ENCODE measurements at places on chromosomes 3 and 15.

DNA sequence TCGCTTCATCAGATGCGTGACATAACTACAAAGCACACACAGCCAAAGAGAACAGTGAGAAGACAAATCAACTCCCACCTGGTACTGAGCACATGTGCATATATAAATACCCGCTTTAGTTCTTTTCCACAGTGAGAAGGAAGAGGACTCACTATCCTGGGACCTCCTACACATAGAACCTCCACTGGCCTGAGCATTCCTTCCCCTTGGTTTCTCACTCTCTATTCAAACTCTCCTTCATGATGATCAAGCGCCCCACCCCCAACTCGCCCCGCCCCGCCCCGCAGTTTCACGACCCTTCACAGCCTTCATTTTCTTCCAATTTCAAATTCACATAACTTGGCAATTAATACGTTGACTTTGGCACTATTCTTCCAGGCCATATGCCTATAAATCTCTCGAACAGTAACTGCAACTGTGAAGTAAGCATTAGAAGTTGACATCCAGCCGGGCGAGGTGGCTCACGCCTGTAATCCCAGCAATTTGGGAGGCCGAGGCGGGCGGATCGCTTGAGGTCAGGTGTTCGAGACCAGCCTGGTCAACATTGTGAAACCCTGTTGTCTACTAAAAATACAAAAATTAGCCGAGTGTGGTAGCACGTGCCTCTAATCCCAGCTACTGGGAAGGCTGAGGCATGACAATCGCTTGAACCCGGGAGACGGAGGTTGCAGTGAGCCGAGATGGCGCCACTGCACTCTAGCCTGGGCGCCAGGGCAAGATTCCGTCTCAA is 1.1 kb downstream of the RPS17 start:
- no peak for DNase-seq

- no peak for DNase-seq
Observed at GRCh38 chr3:127324076-127324475, 36.2 kb upstream of the PRR20G start.

GRCh38 chr3:42660898-42661297 is 7.4 kb downstream of the ZBTB47 start:
- DNase-seq, result no peak

- DNase-seq, result no peak
Observed at GRCh38 chr3:153628591-153628990, 466.6 kb downstream of the RAP2B start.

DNA sequence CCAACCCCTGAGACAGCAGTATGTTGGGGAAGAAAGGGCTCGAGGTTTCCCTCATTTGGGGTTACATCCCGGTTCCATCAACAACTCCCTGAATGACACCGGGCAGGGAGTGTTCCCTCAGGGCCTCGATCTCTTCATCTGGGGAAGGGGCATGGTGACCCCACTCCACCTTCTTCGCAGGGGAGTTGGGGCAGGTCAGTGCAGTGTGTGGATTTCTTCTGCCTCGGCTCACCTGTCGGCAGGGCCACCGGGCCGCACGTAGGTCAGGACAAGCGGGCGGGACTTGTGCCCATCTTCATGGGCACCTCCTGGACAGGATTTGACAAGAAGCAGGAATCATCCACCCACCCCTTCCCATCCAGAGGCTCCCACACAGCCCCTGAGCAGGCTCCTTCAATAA is 17.4 kb downstream of the GRIP2 start:
- no peak for DNase-seq

DNA sequence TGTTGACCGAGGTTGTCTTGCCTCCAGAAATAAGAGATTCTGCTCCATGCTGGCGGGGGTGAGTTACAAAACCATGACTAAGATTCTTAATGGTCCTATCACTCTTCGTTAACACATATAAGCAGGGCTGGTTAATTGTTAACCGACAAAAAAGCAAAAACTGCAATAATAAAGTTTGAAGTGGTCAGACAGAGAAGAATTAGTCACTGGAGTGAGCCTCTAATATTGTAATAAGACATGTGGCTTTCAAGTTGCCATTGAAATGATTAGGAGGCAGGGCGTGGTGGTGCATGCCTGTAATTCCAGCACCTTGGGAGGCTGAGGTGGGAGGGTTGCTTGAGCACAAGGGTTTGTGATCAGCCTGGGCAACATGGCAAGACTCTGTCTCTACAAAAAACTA is 78.4 kb upstream of the NR2F2 start:
- DNase-seq, result no peak

DNA sequence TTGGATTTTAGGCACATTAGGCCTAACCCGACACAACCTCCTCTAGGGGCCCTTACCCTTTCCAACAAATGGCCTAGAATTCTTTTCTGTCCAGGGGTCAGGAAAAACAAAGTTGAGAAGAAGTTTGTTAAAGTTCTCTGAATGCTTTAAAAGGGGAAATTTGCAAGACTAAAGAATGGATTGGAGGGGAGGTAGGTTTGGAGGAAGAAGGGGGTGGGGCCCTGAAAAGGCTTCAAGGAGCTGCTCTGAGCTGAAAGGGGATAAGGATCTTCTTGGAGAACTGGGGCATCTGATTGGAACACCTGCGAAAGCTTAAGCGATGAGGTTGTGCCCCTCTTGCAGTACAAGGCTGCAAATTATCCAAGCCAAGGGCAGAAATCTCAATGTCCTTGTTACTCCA is 3.9 kb upstream of the SENP2 start:
- DNase-seq, result no peak

DNA sequence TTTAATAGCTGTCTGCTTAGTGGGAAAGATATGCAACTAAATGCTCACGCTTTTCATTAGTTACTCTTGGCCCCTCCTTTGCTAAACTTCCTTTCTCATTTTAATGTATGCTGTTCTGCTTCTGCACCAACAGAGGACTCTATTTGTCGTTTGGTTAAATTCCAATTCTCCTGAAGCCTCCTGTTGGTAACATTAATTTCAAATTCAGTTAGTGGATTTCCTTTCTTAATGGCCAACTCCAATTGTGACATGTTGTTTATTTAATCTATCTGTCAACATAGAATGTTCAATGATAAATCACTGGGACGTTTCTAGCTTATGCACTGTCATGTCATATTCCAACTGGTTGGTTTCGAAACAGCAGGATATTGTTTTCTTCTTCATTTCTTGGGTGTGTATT is 467.4 kb upstream of the BCHE start:
- no peak for DNase-seq

DNA sequence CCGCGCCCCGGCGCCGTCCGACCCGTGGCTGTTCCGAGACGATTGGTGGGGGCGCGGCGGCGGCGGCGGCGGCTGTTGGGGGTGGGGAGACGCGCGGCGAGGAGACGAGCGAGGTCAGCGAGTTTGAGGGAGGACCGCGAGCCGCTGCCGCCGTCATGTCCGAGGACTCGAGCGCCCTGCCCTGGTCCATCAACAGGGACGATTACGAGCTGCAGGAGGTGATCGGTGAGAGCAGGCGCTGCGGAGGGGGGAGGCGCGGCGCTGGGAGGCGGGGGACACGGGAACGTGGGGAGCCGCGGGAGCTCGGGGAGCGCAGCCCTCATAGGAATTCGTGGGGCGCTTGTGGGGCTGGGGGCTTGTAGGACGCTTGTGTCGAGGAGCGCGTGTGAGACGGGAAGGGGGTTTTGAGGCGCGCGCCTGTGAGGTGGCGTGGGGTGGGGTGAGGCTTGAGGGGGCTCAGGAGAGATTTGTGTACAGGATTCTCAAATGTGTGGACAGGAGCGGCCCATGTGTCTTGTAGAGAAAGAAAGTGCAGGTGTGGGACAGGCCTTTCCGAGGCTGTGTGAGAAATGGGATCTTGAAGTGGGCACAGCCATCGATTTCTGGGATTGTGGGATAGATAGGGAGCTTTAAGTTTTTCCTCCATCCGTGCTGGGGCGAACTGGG is 518 bp downstream of the OXSR1 start:
- no peak for DNase-seq

- DNase-seq, result no peak
Observed at GRCh38 chr3:131447349-131447748, 55.4 kb downstream of the MRPL3 start.

- DNase-seq, result no peak
Observed at GRCh38 chr3:178901204-178901603, 170.4 kb downstream of the ZMAT3 start.

- DNase-seq, result no peak
Observed at GRCh38 chr3:98884675-98885371, 16.7 kb downstream of the DCBLD2 start.

GRCh38 chr3:83434880-83435587 is 1523.8 kb upstream of the CADM2 start:
- DNase-seq, result no peak

- no peak for DNase-seq
Observed at GRCh38 chr3:47003461-47004368, 24.2 kb downstream of the NBEAL2 start.

DNA sequence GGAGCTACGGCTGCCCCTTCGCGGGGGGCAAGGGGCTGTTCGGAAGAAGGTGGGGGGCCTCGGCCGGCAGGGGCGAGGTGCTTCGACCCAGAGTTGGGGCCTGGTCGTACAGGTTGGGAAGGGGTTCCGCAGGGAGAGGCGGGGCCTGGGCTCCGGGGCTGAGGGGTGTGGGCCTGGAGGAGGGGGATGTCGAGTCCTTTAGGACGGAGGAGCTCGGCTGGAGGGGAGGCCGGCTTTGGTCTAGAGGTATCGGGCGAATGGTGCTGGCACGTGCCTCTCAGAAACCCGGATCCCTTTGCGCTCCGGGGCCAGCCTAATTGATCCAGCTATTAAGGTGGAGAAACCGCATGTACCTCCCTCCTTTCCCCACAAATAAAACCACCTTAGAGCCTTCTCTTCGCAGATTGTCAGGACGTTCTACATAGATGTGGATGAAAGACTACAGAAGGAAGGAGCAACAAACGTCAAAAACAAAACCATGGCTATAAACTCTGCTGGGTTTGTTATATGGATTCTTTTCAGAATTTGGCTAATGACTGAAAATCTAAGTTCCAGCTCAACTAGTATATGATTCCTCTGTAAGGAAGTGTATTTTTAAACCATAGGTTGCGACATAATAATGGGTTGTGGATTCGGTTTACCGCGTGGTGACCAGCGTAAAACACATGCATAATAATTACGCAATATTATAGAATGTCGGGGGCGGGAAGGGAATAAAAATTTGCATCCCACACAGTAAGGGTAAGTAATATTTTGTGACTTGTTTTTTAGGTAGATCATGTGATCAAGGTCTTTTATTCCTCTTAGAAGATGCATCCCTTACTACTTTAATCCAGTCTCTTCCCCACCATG is 644 bp upstream of the NGLY1 start:
- no peak for DNase-seq

DNA sequence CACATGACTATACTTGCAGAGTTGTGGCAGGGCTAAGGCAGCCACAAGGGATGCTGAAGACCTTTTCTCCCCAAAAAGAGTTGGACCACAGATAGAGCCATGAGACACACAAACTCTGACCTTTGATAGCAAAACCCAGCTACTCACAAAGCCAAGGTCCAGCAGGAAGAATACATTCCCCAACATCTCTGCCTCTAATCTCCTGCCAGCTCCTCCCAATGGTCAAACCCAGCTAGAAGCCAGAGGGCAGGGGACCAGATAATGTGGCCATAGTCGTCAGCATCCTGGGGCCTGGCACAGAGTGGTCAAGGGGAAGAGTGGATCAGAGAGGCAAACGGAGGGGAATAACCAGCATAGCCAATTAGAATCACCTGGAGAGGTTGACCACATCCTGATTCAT is 28.2 kb downstream of the SLC6A1 start:
- no peak for DNase-seq

DNA sequence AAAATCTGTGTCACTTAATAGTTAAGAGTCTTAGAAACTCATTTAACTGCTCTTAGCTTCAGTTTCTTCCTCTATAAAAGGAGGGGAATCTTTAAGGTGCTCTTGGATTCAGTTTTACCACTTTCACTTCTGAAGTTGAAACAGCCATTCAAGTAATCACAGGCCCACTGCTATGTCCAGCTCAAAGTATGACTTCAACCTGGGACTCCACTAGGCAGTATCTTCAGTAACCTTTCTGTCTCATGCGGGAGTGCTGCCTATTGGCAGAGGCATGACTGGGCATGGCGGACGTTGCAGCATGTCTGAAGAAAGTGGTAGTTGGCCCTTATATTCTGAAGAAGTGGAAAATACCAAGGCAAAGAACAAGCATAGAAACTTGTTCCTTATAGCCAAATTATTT is 92.3 kb downstream of the DHX30 start:
- no peak for DNase-seq

DNA sequence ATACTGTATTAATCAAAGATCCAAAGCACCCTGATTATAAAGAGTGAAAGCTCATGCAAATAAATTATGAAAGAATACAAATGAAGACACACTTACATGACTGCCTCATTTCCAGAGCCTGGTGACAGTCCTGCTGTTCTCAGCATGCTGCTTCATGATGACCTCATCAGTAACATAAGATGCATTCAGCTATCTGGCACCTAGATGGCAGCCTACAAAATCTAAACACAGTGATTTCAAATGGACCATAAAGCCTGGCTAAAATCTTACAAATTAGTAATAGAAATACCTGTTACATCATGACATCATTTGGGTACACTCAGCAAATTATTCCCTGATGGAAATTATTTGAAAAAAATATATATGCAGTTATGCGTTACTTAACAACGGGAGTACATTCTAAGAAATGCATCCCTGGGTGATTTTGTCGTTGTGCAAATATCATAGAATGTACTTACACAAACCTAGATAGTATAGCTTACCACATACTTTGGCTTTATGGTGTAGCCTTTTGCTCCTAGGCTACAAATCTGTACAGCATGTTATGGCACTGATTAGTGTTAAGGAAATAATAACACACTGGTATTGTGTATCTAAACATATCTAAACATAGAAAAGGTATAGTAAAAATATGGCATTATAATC is 207.2 kb downstream of the EPHA3 start:
- DNase-seq, result no peak

DNA sequence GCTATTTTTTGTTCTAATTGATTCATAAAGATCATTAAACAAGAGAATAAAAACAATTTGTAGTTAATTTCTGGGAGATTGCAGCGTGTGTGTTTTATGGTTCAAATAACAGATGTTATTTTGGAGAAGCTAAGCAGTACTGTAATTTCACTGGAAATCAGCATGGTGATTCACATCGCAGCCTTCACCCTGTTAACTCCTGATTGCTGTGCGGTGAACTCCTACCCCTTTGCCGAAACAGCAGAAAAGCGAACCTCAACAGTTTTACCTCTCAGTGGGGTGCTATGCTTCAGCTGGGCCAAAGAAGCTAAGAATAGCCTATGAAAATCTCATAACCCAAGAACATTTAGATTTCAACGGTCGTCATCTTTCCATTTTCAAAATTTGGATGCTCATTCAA is 441.5 kb upstream of the RARB start:
- no peak for DNase-seq

- DNase-seq, result no peak
Observed at GRCh38 chr3:128395500-128396162, 71.1 kb downstream of the DNAJB8 start.

- DNase-seq, result no peak
Observed at GRCh38 chr3:165522386-165522785, 314.8 kb downstream of the BCHE start.

- DNase-seq, result no peak
Observed at GRCh38 chr15:101322854-101323477, 27.9 kb upstream of the SNRPA1 start.

Measured in CD4-positive, alpha-beta T cell treated with Interleukin-21 for 1 hour (primary cell).